Stimulated activated CD4-positive, alpha-beta T cell treated with anti-CD3 and anti-CD28 coated beads, TNF-alpha, amount 100 ng/mL, for 4 hours (primary cell): ENCODE measurements at places on chromosomes 13 and 19.

- DNase-seq = peak; percentile 57
These were observed 62.6 kb downstream of the IER2 start for GRCh38 chr19:13212759-13213330.

GRCh38 chr13:28442839-28443238 lies 52.1 kb downstream of the FLT1 start:
- DNase-seq = no peak

GRCh38 chr19:29626386-29626785 lies 20.3 kb downstream of the POP4 start:
- DNase-seq = no peak

- DNase-seq = no peak
These were observed 1.9 kb upstream of the C1QTNF9 start for GRCh38 chr13:24307211-24308067.

- no peak for DNase-seq
These were observed 1045.4 kb upstream of the MIR17HG start for GRCh38 chr13:90302107-90302506.

DNA sequence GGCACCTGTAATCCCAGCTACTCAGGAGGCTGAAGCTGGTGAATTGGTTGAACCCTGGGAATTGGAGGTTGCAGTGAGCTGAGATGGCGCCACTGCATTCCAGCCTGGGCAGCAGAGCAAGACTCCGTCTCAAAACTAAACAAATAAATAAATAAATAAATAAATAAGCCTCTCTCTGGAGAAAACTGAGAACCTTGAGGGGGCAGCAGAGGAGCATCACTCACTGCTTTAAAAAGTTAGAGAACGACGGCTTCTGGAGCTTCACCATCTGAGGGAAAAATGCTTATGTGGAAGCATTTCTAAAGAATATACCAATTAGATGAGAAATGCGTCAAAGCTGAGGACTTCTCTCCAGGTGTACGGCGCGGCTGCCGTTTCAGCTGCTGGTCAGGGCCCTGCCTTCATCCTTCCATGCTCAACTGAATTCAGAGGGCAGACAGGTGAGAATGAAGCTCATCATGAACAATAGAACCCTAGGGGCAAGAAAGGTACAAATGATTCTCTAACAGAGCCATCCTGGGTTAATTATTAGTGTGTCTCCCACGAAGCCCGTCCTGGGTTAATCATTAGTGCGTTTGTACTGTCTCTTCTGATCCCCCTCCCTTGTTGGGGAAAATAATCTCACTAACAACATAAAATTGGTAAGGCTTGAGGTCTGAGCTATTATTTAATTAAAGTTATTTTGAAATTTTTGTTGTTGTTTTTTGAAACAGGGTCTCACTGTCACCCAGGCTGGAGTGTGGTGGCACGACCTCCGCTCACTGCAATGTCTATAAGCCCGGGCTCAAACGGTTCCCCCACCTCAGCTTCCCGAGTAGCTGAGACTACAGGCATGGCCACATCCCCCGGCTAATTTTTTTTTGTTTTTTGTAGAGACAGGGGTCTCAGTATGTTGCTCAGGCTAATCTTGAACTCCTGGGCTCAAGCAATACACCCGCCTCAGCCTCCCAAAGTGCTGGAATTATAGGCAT lies 80.1 kb downstream of the IPO5 start:
- DNase-seq = no peak

- no peak for DNase-seq
These were observed 83.0 kb downstream of the FLT1 start for GRCh38 chr13:28411831-28412353.

GRCh38 chr19:10544753-10545251 lies 1.1 kb downstream of the ATG4D start:
- DNase-seq = no peak

- no peak for DNase-seq
These were observed 11.0 kb downstream of the ZNF665 start for GRCh38 chr19:53182202-53182601.

DNA sequence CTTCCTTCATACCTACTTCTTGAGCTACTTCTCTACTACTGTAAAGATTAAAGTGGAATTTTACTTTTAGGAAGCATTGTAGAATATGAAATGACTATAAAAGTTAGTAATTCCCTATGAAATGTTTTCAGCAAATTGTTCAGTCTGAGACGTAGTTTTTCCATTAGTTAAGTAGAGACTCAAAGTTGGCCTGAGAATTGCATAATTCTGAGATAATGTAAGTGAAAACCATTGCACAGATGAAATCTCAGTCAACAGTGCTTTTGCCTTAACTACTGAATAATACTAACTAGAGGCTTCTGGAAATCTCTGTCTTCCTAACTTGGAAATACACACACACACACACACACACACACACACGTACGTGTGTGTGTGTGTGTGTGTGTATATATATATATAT lies 125.9 kb downstream of the FGF14 start:
- DNase-seq = no peak
